Kidney (tissue), 22 donors: ENCODE measurements at places on chromosomes 1 and 21. TPM values are rescaled to one million over a fixed set of nuclear protein-coding genes. Genes with fewer than 3 reads are reported as not detected.

Gene PRDM15
- total RNA-seq = 8.4 TPM

Gene ETV3L
- not detected for total RNA-seq

Gene LCE1C
- not detected for total RNA-seq

Gene KCNA3
- total RNA-seq = 6.7 TPM

Gene SYCP1
- total RNA-seq = not detected

Gene VHLL
- total RNA-seq = not detected

Gene SLAMF1
- total RNA-seq = 3.3 TPM

DNA sequence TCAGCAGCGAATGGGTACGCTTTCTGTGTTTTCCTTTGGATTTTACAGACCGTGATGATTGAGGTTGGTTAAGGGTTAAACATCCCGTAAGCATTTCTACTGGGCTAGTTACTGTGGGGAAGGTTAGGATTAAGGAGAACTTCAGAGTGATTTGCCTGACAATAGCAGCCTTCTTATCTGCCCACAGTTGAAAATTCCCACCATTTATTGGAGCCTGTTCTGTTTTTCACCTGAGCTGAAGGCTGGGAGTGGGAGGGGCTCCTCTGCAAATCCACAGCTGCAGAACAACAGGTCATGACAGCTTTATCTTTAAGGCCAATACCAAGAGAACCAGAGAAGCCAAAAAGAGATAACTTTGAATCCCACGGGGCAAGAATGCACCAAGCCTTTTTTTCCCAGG is 168.6 kb downstream of the KAZN start:
- DNase-seq = no peak

DNA sequence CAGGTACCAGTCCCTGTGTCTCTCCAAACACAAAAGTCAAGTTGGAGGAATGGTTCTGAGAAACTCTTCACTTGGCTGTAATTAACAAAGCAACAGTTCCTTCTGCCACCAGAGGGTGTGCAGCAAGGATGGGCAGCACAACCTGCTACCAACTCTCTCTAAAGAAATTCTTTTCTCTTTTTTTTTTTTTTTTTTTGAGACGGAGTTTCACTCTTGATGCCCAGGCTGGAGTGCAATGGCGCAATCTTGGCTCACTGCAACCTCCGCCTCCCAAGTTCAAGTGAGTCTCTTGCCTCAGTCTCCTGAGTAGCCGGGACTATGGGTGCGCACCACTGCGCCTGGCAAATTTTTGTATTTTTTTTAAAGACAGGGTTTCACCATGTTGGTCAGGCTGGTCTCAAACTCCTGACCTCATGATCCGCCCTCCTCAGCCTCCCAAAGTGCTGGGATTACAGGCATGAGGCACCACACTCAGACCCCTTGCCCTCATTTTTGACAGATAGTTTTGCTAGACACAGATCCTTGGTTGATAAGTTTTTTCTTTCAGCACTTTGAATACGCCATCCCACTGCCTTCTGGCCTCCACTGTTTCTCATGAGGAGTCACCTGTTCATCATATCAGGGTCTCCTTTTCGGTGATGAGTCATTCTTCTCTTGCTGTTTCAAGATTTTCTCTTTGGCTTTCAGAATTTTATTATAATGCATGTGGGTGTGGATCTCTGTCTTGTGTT is 12.1 kb upstream of the DEGS1 start:
- no peak for DNase-seq

DNA sequence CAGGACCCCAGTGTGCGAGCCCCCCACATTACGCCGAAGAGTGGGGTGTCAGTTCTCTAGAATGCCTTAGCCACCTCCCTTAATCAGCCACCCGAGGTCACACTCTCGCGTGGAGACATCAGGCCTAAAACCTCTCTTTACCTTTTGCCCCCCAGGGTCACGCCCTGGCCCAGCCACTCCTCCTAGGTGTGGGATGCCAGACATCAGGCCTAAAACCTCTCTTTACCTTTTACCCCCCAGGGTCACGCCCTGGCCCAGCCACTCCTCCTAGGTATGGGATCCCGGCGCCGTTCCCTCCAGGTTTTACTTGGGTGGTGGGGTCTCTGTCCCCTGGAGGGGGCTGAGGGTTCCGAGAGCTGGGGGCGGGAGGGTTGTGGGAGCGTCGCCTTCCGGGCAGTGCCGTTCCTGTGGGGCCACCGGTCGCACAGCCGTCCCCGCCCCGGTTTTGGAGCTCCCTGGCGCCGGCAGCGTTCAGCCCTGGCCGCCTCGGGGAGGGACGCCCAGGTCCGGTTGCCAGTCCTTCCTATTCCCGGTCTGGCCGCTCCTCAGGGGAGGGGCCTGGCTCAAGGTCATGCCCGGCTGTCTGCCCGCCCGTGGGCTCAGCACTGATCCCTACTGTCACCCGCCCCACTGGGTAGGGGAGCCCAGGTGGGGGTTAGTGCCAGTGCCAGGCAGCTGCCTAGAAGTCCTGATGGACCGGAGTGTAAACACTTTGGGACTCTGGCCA is 882 bp downstream of the VPS13D start:
- DNase-seq = peak; percentile 18

DNA sequence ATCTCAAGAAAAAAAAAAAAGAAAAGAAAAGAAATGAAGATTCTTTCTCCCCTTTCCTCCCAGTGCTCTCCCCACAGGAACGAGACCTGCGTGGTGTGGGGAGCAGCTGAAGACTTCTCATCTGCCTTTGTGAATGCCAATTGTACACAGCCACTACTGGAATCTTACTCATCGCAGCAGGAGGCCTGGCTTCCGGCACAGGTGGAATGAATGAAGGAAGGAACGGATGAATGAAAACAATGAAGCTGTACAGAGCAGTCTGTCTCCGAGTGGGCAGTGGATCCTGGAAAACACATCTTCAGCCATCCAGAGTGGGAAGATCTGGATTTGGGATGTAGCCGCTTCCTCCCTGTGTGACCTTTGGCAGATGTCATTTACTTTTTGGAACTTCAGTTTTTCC is 64.9 kb downstream of the RUNX3 start:
- DNase-seq = no peak

GRCh38 chr1:174988986-174989385 is 10.8 kb upstream of the CACYBP start:
- DNase-seq = no peak

DNA sequence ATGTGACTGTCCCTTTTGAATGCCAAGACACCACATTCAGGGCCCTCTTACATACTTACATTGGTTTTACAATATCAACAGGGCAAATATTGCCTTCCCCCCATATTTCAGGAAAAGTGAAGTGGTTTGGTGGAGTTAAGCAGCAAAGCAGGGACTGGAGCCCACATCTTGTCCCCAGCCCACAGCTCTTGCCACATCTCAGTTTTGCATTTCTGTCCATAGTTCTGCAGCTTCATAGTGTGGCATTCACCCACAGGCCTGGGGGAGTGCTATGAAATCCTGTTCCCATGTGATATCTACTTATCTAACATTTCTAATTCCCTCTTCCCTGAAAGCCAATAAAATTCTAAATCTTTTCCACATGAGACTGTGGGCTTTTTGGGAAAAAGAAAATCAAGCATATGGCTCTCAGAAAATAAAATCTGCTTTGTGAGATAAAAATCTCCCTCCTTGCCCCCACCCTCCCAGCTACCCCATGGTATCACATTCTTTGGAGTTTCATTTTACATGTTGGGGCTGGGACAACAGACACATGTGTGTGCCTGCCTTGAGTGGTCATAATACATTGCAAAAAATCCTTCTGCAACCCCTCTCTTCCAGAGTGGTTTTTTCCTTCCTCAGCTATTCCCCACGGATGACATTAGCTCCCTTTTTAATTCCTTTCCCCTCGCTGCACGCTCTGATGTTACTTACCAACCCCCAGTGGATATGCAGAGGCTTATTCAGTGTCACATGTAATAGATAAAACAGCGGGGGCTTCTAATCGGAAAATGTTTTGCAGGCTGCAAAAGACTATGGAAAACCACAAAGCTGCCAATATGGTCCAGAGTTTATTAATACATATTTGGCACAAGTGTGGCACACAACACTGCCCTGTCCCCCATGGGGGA is 20.5 kb upstream of the CD2 start:
- DNase-seq = no peak

- DNase-seq = no peak
These were observed 16.8 kb upstream of the POFUT2 start for GRCh38 chr21:45304476-45304830.

DNA sequence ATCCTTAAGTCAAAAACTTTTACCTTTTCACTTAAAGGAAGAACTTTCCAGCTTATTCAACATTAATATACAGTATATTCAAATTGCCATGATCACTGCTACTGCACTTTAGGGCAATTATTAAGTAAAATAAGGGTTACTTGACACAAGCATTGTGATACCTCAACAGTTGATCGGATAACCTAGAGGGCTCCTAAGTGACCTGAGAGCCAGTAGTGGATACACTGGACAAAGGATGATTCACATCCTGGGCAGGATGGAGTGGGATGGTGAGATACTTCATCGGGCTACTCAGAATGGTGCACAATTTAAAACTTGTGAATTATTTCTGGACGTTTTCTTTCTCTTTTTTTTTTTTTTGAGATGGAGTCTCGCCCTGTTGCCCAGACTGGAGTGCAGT is 54.5 kb upstream of the PPM1J start:
- no peak for DNase-seq

GRCh38 chr21:38329162-38329561 is 72.4 kb downstream of the KCNJ15 start:
- DNase-seq = no peak

- DNase-seq = no peak
These were observed 76.5 kb downstream of the SCCPDH start for GRCh38 chr1:246800756-246801155.

- no peak for DNase-seq
These were observed 10.7 kb downstream of the EXTL2 start for GRCh38 chr1:100883963-100884362.

GRCh38 chr1:190475421-190476141 is 2.1 kb downstream of the BRINP3 start:
- DNase-seq = peak; percentile 46

DNA sequence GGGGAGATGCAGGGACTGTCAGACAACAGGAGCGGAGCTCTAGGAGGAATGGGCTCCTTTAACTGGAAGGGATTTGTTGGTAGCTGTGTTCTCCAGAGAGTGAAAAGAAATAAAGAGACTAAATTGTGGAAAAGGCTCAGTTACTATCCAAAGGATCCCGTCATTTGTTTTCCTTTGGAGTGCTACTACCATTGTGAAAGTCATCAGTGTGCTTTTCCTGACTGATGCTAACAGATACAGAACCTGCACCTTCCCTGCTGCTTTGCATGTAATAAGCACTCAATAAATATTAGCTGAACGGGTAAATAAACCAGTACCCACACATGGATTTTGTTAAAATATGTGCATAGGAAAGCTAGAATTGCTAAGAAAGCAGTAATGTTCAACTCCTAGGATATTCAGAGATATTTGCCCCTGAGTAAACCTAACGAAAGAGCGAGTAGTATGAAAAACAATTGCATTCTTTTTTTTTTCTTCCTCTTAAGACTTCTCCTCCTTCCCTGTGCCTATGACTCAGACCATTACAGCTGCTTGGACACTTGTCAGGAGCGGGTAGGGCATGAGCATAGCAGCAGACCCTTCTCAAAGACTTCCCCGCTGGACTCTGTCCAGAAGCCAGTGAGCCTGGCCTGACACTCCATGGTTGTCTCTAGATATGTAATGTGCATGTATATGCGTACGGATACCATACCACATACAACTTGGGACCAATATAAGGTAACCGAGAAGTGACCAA is 41.7 kb downstream of the PTGFRN start:
- DNase-seq = no peak
